ENCODE measurements at places on chromosomes 11 and 22.

DNA sequence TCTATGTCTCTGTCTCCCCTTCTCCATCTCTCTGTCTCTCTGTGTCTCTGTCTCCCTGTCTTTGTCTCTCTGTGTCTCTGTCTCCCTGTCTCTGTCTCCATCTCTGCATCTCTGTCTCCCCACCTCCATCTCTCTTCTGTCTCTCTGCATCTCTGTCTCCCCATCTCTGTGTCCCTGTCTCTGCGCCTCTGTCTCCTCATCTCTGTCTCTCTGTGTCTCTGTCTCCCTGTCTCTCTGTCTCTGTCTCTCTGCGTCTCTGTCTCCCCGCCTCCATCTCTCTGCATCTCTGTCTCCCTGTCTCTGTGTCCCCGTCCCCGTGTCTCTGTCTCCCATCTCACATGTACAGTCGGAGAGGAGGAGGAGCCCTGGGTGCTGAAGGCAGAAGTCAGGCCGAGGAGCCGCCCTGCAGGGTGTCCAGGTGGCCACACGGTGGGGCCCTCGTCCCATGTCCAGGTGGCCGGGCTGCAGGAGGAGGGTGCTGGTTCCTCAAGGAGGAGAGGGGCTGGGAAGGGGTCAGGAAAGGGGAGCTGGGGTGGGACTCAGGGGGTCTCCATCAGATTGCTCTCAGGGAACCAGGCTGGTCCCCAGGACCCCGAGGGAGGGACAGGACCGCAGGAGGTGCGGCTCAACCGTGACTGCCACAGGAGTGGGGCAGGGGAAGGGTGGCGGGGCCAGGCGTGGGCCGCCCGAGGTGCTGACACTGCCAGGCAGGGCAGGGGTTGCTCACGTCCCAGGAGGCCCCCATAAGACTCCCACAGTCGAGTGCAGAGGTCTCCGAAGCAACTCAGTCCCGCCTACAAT lies 25.6 kb upstream of the TH start:
- peak; percentile 84 for DNase-seq

GRCh38 chr11:96396637-96397036 lies 6.8 kb downstream of the JRKL start:
- no peak for DNase-seq

DNA sequence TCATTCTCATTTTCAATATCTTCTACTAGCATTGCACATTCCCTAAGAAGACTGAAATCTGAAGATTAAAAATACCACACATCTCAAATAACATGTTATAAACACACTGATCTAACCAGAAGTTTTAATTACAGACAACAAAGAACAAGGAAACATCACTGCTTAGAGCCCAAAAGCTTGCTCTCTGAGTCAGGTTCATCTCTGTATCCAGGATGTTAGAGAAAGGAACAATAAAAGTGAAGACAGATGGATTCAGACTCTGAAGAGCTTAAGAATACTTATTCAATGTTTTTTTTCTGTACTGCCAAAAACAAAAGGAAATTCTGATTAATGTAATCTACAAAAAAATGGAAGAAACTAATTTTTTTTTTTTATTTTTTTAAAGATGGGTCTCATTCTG lies 16.5 kb downstream of the RDX start:
- DNase-seq, result no peak

DNA sequence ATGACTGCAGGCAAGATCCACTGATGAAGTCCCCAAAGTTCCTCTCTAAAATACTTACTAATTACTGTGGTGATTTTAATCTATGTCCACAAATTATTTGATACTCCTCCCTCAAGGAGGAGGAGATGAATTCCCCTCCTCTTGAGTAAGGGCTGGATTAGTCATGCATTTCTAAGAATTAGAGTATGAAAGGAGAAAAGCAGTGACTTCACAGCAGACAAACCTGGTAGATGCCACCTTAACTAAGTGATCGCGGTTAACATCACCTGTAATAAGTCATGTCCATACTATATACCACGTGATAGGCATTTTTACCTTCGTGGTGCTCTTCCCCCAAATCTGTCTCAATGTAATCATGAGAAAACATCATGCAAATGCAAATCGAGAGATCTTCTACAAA lies 52.0 kb upstream of the TSPAN18 start:
- DNase-seq, result no peak

- DNase-seq, result no peak
Observed at GRCh38 chr11:91129596-91129995, 906.7 kb upstream of the CHORDC1 start.

- DNase-seq, result no peak
Observed at GRCh38 chr11:104161751-104162450, 2.0 kb downstream of the PDGFD start.

DNA sequence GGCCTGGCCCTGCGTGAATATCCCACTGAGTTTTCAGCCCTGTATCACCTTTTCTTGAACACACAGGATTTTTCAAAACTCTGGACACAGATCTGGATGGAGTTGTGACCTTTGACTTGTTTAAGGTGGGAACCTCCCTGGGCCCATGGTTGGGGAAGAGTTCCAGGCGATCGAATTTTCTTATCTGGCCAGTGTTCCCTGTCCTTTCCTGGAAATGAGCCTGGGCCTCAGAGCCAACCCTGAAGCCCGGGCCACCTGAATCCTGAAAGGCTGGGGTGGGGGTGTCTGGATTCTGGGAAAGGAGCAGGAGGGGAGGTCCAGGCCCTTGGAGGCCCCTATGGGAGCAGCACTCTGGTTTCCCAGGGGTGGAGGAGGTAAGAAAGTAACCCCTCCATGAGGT lies 29.0 kb downstream of the CAPN1 start:
- peak; percentile 58 for DNase-seq

DNA sequence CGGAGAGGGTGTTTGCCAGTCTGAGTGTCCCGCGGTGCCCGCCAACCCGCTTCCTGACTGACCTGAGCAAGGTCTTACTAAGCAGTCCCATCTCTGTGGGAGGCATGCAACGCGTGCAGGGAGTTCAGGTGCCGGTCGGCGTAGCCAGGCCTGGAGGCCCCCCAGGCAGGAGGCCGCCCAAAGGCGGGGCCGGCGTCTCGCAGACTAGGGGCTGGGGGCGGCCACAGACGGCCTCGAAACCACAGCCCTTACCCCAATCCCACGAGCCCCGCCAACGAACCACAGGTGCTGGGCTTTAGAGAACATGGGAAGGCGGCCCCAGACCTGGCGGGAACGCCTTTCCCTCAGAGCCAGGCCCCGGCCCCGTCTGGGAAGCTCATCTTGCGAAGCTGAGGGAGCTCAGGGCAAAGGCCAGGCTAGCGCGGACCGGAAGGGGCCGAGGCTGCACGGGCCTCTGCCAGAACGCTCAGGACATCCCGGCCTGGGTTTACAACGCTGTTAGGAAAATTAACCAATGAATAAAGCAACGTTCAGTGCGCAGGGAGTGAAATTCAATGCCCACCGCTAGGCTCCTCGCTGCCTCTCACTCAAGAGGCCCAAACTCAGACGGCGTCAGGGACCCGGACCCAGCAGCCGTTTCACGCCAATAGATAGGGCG lies 2.1 kb upstream of the MTFP1 start:
- DNase-seq, result peak; percentile 29

DNA sequence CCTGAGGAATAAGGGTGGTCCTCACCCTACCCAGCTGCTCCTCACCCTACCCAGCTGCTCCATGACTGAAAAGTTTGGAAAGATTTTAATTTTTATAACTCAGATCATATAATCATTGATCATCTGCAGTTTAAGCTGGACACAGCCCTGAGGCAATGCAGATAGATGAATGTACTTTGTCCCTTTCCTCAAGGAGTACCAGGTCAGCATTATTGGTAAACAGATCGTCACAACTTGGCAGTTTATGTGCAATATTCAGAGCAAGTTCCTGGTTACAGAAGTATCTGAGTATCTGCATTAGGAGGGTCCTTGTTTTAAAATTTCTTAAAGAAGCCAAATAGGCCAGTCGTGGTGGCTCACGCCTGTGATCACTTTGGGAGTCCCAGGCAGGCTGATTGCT lies 3.6 kb downstream of the TNRC6B start:
- no peak for DNase-seq

DNA sequence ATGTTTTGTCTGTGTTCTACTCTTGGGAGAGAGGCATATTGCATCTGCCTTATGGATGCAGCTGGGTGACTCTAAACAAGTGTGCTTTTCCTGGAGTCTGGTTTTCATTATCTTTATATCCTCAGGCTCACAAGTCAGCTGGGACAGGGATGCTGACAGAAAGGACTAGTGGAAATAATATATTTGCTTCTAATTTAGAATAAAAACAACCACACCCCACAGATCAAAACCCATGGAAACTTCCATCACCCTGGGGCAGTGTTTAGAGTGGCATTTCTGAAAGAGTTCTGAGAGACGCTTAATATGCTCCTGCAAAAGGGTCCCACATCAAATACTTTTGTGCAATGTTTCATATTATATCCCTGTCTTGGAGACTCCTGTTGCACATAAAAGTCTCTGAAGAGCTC lies 20.8 kb downstream of the KCNE3 start:
- no peak for DNase-seq

DNA sequence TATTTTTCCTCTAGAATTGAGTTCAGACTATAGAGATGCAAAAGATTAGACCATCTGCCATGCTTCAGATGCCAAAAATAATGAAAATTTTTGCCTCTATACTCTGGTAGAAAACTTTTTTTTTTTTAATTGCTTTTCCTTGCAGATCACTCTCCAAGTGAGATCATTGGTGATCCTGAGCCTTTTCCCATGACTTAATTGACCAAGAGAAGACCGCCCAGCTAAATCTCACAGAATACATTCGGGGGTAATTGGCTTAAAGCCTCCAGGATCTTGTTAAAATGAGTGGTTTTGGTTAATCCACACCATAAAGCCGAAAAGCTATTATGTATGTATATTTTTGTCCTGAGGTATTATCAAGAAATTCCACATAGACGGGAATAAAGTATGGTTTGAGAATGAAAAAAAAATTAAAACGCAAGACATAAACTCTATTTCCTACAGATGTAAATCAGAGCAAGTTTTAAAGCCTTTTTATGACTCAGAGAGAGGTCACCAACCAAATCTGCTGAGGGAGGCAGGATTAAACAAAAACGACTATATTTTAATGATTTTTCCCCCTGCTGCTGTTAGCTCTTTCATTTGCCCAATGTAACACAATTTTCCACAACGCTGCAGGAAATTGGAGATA lies 64.0 kb downstream of the PARVA start:
- DNase-seq, result no peak

DNA sequence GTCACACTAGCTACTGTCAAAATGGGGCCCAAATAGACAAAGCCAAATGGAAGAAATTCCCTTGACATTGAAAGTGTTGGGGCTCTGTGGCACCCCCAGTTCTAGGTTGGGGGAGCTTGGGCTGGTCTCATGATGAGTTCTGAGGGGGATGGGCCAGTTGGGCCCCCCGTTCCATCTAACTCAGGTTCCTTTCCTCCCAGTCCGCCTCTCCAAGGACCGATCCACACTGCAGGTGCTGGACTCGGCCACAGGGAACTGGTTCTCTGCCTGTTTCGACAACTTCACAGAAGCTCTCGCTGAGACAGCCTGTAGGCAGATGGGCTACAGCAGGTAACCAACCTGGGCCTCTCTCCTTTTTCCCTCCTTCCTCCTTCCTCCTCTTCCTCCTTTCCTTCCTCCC lies 17.7 kb upstream of the SMIM35 start:
- DNase-seq, result no peak

GRCh38 chr11:1219834-1220815 lies 2.7 kb upstream of the MUC5B start:
- DNase-seq, result no peak

GRCh38 chr11:67500831-67501715 lies 4.1 kb downstream of the PITPNM1 start:
- DNase-seq, result no peak

DNA sequence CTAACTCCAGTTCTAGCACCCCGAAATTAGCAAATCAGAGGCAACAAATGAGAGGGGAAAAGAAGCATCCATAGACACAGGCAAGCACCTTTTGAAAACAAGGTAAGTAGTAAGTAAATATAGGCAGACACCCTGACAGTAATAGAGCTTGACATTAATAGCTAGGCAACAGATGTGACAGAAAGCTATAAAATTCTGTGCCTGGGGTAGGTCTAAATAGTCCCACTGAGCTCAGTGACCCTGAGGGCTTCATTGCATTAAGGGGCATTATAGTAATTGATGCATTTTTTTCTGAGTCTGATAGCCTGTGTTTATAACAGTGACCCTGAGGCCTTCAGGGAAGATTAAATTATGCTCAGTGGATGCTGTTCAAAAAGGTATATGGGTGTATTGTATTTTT lies 197.1 kb downstream of the HIPK3 start:
- DNase-seq, result no peak

GRCh38 chr11:114307524-114308203 lies 11.5 kb downstream of the NNMT start:
- DNase-seq, result peak; percentile 92

GRCh38 chr11:23202611-23203010 lies 342.3 kb upstream of the CCDC179 start:
- no peak for DNase-seq
